ENCODE measurements at places on chromosomes 4 and X. TPM values are rescaled to one million over a fixed set of nuclear protein-coding genes. Genes with fewer than 3 reads are reported as not detected.

DNA sequence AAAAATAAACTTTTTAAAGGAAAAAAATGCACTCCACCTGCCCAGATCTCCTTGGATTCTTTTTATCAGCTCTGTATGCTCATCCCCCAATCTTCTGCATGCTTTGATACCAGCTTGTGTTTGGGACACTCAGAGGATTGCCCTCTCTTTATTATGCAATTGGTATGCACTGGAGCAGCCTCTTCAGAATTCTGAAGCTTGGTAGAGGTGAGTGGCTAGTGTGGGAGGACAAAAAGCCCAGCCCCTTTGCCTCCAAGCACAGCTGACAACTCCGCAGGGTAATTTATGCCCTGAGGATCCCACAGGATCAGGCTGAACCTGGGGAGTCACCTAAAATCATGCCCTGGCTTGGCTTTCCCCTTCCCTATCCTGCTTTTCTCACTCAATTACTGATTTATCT lies 16.7 kb downstream of the IL21 start:
- no peak for DNase-seq

DNA sequence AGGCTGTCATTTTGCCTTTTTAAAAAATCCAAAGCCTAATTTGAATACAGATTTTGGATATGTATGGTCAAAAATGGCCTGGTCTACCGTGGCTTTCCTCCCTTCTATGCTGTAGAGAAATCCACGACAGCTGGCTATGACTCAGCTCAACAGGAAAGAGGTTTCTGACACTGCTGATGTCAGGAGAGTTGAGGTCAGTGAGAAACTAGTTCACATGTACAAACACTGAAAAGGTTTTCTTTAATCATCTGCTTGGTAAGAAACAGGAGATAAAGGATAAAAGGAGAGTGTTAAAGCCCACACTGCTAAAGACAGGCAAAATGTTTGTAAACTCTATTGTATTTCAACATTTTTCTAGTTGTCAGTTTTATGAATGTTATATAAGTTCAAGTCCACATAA lies 113.9 kb downstream of the NYX start:
- DNase-seq, result peak; percentile 36

The PCYT1B gene
- total RNA-seq, result 7.2 TPM

DNA sequence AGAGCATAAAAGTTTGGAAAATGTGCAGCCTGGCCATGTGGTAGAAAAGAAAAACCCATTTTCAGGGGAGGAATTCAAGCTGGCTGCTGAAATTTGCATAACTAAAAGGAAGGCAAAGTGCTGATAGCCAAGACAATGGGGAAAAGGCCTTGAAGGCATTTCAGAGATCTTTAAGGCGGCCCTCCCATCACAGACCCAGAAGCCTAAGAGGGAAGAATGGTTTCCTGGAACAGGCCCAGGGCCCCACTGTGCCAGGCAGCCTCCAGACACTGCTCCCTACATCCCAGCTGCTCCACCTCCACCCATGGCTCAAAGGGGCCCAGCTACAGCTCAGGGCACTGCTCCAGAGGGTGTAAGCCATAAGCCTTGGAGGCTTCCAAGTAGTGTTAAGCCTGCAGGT lies 158.0 kb upstream of the PRDX4 start:
- DNase-seq, result no peak

- DNase-seq, result no peak
Observed at GRCh38 chrX:131988236-131988635, 34.9 kb upstream of the STK26 start.

The ARMCX4 gene
- 4.2 TPM for total RNA-seq

The TCP11X1 gene
- 0.08 TPM for total RNA-seq

Measured in SJCRH30 (cell line).